ENCODE measurements at places on chromosomes 13 and 19.

DNA sequence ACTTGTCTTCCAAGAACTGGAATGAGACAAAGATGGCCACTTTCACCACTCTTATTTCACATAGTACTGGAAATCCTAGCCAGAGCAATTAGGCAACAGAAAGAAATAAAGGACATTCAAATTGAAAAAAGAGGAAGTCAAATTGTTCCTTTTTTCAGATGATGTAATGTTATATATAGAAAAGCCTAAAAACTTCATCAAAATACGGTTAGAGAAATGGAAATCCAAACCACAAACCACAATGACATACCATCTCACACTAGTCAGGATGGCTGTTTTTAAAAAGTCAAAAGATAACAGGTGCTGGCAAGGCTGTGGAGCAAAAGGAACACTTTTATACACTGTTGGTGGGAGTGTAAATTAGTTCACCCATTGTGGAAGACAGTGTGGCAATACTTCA, 113.3 kb upstream of the SPRY2 start:
- DNase-seq = no peak

- DNase-seq = no peak
Measured at GRCh38 chr19:33667141-33667650, 45.4 kb downstream of the CHST8 start.

GRCh38 chr13:37615276-37615675, 16.7 kb upstream of the POSTN start:
- no peak for DNase-seq

- DNase-seq = no peak
Measured at GRCh38 chr19:17527326-17527725, 15.9 kb downstream of the PGLS start.

- no peak for DNase-seq
Measured at GRCh38 chr13:103184413-103184812, 118.2 kb upstream of the SLC10A2 start.

DNA sequence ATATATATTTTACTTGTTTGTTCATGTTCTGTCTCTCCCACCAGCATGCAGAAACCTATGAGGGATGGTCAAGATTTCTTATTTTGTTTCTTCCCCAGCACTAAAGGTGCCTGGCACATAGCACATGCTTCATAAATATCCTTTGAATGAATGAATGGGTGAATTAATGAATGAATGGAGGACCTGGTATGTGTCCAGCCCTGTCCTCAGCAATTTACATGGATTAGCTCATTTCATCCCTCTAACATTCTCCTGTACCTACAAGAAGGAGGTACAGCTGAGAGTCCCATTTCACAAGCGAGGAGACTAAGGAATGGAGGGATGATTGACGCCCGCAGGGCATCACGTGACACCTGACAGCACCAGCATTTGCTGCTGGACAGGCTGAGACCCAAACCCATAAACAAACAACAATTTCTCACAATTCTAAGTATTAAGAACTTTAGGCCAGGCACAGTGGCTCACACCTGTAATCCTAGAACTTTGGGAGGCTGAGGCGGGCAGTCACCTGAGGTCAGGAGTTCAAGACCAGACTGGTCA, 6.8 kb upstream of the BCAT2 start:
- DNase-seq = no peak

- DNase-seq = peak; percentile 79
Measured at GRCh38 chr19:50358483-50359327, 6.7 kb downstream of the NAPSA start.

DNA sequence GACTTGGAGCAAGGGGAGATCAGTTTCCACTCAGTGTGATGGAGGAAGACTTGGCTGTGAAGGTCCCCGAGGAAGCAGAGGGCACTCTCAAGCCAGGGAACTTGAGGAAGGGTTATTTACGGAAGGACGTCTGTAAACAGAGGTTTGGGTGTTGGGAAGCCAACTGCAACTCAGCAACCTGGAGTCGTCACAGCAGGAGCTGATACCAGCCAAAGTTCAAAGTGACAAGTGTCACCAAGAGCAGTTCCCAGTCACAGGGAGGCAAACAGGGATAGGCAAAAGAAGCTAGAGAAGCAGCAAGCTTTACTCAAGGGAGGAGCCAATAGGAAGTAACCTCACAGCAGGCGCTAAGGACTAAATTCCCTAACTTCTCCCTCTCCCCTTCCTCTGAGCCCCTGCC, 205.5 kb downstream of the EFNB2 start:
- DNase-seq = no peak

All from stimulated activated CD4-positive, alpha-beta T cell treated with anti-CD3 and anti-CD28 coated beads, Interleukin-1b, Interleukin-23, amount 100 ng/mL, for 48 hours (primary cell).